ENCODE measurements at places on chromosomes 1 and 21.

- no peak for DNase-seq
These were observed 109.0 kb downstream of the HMGB4 start for GRCh38 chr1:33972676-33973395.

GRCh38 chr1:55673416-55673815, 458.3 kb upstream of the USP24 start:
- no peak for DNase-seq

DNA sequence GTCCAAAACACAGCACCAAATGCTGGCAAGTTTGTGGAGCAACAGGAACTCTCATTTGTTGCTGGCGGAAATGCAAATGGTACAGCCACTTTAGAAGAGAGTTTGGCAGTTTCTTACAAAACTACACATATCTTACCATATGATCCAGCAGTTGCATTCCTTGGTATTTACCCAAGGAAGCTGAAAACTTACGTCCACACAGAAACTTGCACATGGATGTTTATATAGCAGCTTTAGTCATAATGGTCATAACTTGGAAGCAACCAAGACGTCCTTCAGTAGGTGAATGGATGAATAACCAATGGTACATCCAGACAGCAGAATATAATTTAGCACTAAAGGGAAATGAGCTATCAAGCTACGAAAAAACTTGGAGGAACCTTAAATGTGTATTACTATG, 66.4 kb downstream of the MARK1 start:
- DNase-seq = no peak

GRCh38 chr21:41817228-41817627, 50.4 kb upstream of the RIPK4 start:
- DNase-seq = peak; percentile 85

GRCh38 chr1:7481194-7481593, 289.9 kb upstream of the VAMP3 start:
- no peak for DNase-seq

- peak; percentile 89 for DNase-seq
These were observed at the start of gene FAM43B for GRCh38 chr1:20551945-20552727. TSS of gene FAM43B (plus strand) at chr1:20552573. CDS start at chr1:20552974, 401 bp downstream.
